ENCODE measurements at places on chromosomes 7 and 10.

DNA sequence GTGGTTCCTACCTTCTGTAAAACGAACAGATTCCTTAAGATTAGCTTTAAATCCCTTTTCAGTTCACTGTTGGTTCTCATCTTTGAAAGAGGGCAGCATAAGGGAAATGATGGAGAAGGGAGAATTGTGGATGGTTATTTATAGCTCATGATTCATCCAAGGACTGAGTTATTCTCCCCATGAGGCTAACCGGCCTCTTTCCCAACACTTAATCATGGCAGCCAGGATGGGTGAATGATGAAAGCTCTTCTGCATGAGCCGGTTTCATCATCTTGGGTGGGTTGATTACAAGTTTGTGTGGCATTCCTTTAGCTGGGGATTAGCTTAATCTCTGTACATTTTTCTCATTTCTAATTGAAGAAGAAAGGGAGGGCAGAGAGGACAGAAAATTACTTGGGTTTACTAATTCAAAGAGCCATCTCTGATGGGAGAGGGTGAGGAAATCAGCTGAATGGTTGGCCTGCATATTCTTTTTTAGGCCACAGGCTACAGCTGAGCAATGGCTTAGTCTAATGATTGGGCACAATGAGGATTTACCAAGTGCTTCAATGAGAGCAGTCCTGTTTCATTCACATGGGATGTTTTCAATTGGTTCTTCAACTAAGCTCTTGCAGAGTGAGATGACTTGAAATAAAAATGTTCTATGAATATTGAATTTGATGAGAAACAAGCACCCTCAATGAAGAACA lies 250.0 kb downstream of the BMPER start:
- DNase-seq, result no peak

DNA sequence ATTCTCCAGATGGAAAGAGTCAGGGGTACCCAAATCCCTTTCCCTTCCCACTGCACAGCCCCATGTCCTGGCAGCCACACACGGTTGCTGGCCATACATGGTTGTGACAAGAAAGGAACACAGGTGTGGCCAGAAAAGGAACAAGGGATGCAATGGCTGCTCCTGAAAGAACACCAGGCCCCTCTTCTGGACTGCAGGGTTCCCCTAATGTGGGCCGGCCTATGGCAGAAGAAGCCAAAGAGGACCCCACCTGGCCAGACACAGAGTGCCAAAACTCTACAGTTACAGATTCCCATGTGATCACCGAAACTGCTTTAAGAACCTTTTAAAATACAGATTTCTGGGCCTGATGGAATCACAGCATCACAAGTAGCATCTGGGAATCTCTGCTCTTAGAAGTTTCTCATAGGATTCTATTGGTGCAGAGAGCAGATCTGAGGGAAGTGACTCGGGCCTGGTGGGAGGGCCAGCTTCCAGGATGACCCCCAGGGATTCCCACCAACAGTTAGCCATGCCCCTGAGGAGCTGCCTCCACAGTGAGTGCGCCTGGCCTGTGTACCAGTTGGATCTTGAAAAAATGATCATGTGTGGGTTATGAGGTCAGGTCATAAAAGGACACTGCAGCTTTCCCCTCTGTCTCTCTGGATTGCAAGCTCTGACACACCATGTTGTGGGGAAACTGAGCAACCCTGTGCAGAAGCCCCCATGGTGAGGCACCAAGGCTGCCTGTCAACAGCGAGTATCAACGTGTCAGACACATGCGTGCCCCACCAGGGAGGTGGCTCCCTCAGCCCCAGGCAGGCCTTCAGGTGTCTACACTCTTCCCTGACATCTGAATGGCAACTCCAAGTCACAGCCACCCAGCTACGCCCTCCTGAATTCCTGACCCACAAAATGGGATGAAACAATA lies 89.6 kb upstream of the LANCL2 start:
- DNase-seq, result no peak

- no peak for DNase-seq
Measured at GRCh38 chr7:143360788-143361551, 1.5 kb downstream of the FAM131B start.

- no peak for DNase-seq
Measured at GRCh38 chr10:106576534-106576933, 588.0 kb downstream of the SORCS1 start.

DNA sequence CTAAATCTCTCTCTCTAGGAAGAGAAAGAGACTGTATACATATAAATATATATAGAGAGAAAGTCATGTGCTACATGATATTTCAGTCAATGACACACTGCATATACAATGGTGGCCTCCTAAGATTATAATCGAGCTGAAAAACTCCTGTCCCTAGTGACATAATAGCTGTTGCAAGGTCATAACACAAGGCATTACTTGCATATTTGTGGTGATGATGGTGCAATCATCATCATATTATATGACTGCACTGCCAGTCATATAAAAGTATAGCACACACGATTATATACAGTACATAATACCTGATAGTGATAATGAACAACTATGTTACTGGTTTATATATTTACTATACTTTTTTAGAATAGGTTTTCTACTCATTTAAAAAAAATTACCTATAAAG lies 316.7 kb downstream of the FGFR2 start:
- no peak for DNase-seq

All from esophagus squamous epithelium (tissue), 5 donors.